Skeletal muscle cell (primary cell): ENCODE measurements at places on chromosomes 13 and 19.

DNA sequence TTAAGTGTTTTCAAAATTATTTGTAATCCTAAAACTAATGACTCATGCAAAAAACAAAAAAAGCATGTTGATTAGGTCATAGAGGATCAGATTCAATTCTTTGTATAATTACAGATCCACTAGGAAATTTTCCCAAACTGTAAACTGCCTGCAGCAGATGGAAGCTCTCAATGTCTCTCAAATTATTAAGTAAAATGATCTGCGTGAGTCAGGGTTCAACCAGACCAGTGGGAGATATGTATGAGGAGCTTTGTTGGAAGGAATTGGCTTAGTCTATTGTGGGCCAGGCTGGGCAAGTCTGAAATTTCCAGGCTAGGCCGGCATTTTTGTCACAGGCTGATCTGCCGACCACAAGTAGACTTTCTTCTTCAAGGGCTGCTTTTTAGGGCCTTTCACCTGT, 14.4 kb upstream of the SACS start:
- DNase-seq: peak; percentile 44

- DNase-seq: no peak
These were observed 50.3 kb upstream of the VSTM2B start for GRCh38 chr19:29475469-29475868.

GRCh38 chr13:106587787-106588186, 19.9 kb upstream of the ARGLU1 start:
- no peak for DNase-seq

DNA sequence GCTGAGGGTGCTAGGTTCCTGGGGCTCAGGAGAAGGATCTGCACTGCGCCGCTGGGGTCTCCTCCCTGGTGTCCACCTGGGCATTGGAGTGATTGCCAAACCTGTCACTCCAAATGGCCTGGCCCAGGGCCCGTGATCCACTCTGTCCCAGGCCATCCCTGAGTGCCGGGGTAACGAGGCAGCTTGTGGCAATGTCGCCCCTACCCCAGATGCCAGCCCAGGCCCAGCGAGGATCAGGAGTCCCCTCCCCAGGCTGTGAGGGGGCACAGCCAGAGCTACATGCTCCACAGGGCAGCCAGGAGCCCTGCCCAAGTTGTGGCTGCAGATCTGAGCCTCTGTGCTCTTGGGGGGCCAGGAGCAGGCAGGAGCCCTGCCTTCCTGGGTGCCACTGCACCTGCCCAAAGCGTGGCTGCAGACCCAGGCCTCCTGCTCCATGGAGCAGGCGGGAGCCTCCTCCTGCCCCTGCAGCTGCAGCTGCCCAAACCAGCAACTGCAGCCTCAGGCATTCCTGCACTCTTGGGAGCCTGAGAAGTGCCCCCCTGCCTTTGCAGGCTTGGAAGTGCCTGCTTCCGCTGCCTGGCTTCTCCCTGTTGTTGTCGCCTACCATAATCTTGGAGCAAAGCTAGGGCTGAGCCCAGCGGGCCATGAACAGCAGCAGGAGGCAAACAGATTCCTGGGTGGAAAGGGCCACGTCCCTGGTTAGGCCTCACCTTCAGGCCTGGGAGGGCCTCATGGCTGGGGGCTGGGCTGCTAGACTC, 4.6 kb downstream of the IGFL4 start:
- DNase-seq: no peak

- DNase-seq: no peak
These were observed 7.6 kb downstream of the NUCB1 start for GRCh38 chr19:48907671-48908070.

GRCh38 chr19:34141025-34141424, 31.3 kb upstream of the LSM14A start:
- DNase-seq: no peak

DNA sequence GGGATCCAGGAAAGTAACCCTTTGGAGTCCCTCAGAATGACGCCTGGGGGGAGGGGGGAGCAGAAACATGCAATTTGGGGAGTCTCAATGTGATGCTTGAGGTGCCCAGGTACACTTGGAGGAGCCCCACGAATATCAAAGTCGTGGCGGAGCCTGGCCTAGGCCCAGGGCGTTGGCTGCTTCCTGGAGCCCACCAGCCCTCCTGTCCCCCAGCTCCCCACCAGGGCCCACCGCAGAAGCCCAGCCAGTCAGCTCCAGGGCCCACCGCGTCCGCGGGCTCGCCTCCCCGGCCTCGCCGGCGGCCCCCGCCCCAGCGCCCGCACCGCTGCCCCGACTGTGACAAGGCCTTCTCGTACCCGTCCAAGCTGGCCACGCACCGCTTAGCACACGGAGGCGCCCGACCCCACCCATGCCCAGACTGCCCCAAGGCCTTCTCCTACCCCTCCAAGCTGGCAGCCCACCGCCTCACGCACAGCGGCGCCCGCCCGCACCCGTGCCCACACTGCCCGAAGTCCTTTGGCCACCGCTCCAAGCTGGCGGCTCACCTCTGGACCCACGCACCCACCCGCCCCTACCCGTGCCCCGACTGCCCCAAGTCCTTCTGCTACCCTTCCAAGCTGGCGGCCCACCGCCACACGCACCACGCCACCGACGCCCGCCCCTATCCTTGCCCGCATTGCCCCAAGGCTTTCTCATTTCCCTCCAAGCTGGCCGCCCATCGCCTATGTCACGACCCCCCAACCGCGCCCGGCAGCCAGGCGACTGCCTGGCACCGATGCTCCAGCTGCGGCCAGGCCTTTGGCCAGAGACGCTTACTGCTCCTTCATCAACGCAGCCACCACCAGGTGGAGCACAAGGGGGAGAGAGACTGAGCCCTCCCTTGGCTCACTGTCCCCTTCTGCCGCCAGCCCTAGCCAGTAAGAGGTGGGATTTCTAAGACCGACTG, 2.1 kb downstream of the ZNF575 start:
- no peak for DNase-seq

- DNase-seq: no peak
These were observed 22.9 kb downstream of the UBAC2 start for GRCh38 chr13:99223587-99223986.

DNA sequence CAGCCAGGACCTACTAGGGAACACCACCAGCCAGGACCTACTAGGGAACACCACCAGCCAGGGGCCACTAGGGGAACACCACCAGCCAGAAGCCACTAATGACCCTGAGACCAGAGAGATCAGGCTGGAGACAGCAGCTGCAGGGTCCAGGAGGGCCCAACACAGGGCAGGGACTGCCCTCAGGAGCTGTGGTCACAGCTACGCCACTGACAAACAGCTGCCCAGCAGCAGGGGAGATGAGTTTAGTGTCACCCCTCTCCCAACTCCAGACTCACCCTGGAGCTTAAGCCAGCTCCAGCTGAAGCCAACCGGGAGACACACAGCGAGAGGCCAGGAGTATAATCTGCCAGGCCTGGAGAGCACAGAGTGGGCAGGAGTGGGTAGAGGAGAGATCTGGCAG, 25.7 kb downstream of the TUBGCP3 start:
- DNase-seq: no peak

DNA sequence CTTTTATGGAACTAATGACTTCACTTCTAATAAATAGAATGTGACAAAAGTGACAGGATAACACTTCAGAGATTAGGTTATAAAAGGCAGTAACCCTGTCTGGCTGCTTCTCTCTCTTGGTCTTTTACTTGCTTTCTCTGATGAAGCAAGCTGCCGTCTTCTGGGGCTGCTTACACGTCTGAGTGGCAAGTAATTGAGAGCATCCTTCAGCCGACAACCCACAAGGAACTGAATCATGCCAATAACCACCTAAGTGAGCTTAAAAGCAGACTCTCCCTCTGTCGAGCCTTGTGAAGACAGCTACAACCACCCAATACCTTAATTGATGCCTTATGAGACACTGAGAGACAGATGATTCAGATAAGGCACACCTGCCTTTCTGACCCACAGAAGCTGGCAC, 1091.2 kb downstream of the SLITRK1 start:
- DNase-seq: no peak

DNA sequence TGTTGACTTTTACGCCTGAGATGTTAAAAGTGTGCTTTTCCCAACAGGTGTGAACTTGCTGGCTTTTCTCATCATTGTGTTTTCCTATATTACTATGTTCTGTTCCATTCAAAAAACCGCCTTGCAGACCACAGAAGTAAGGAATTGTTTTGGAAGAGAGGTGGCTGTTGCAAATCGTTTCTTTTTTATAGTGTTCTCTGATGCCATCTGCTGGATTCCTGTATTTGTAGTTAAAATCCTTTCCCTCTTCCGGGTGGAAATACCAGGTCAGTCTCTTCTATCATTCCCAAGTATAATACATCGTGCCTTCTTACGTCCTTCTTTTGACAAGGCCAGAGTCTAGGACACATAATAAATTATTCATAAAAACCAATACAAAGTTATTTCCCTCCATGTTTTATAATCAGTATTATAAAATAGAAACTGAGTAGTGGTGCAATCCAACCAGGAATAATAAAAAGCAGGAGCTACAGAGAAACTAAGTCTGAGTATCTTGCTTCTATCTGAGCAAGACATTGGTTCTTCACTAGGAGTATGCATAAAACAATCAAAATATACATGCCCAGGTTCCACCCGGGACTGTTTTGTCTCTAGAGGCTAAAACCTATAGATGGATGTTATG, 57.9 kb downstream of the RXFP2 start:
- DNase-seq: no peak

DNA sequence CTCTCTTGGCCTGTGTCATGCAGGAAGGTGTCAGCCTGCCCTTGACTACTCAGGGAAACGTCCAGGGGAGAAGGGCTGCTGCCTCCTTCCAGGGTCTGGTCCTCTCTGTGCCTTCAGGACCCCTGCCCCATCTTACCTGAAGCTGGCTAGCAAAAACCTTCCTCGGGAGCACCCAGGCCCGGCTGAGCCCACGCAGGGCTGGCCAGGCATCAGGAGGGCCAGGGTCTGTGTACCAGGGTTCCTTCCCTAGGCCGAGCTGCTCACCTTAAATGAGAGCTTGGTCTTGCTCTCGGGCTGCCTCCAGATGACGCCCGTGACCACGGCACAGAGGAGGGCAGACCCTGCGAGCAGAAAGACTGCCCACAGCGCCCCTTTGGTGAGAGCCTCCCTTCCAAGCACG, 78.6 kb downstream of the SLC7A1 start:
- no peak for DNase-seq

DNA sequence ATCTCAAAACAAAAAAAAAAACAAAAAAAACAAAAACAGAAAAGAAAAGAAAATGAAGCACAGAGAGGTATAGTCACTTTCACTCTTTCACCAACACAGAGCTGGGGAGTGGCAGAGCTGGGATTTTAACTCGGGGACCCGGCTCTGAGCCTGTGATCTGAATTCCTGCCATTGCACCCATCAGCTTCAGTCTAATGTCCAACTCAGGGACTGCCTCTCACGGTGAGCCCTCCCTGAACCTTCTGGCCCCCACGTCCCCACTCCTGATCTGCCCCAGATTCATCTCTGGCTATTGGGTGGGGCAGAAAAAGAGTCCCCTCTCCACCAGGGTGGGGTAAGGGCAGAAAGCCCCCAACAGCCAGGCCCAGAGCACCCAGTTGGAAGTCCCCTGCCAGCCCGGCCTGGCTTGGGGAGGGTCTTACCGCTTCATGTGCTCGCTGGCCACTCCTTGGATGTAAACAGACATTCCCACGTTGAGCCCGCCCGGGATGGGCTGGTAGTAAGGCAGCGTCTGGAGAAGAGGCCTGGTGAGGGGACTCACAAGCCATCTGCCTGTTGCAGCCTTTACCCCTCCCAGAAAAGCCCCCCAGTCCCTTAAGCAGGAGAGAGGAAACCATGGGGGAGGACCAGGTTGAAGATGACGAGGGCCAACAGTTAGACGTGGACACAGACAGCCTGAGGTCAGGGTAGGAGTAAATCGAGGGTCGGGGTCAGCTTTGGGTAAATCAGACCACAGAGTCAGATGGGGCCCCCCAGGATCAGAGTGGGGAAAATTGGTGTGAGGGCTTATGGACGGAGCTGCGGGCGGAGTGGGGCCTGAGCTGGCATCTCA, 520 bp downstream of the LGALS4 start:
- no peak for DNase-seq

- DNase-seq: no peak
These were observed 10.0 kb upstream of the OR10H2 start for GRCh38 chr19:15717809-15718208.

DNA sequence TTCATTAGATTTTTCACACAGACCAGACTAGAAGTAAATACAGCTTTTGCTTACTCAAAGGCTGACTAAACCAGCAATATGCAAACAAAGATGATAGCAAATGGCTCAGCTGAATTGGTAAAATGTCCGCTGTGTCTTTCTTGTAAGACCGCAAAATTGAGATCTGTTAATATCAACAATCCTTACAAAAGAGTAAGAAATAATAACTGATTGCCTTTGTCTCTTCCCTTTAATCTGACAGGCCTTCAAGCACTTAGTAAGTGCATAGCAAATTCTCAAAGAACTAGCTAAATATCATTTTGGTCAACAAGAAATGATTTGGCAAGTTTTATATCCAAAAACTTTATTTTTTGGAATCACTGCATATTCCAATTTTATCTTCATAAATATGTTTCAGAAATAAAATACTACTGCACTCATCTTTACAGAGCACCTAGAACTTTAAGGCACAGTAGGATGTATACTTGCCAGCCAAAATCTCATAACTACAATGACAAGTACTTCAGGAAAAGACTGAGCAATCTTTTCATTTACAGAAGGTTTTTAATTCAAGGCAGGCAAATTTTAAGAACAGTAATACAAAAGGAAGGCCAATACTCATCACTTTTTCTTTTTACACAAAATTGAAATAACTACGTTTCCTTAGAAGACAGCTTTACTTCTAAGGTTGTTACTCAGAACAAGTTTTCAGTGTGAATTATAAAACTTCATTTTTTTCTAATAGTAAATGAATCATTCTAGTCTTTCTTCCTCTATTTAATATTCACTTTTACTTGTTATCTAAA, 1.1 kb downstream of the ELF1 start:
- no peak for DNase-seq

DNA sequence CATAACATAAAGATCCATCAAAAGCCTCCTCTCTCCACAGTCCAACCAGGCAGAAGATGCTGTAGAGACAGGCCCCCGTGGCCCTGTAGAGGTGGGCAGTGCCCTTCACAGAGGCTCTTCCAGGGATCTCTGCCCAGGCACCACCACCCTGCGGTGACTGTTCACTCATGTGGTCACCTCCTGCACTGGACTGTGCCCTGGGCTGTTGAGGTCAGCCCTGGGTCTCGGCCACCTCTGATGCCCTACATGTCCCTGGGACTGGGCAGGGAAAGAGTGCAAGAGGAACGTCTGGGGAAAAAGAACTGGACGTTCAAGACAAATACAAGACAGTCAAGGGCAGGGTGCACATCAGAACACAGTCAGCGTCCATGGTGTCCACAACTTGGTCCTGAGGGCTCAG, 22.3 kb downstream of the PEPD start:
- DNase-seq: no peak

- DNase-seq: no peak
These were observed 43.9 kb downstream of the SLC10A2 start for GRCh38 chr13:103022336-103022735.

GRCh38 chr13:100675661-100676129, 1.1 kb upstream of the TMTC4 start:
- no peak for DNase-seq

GRCh38 chr19:41872775-41873647, 4.1 kb upstream of the CD79A start:
- no peak for DNase-seq
